ENCODE measurements at places on chromosomes 13 and 19.

GRCh38 chr13:20035130-20035529, 76.6 kb downstream of the ZMYM2 start:
- DNase-seq, result no peak

DNA sequence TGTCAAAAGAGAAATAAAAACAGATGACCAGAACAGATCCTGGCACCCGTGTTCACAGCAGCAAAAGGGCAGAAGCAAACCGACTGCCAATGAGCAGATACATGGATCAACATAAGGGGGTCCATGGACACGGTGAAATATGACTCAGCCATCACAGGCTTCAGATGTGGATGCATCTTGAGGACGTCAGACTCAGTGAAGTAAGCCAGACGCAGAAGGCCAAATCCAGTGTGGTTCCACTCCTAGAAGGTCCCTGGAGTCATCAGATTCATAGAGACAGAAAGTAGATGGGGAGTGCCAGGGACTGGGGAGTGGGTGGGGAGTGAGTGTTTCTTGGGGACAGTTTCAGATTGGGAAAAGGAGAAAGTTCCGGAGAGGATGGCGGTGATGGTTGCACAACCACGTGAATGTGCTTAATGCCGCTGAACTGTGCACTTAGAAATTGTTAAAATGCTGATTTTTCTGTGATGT, 28.8 kb upstream of the SEMA6B start:
- no peak for DNase-seq

DNA sequence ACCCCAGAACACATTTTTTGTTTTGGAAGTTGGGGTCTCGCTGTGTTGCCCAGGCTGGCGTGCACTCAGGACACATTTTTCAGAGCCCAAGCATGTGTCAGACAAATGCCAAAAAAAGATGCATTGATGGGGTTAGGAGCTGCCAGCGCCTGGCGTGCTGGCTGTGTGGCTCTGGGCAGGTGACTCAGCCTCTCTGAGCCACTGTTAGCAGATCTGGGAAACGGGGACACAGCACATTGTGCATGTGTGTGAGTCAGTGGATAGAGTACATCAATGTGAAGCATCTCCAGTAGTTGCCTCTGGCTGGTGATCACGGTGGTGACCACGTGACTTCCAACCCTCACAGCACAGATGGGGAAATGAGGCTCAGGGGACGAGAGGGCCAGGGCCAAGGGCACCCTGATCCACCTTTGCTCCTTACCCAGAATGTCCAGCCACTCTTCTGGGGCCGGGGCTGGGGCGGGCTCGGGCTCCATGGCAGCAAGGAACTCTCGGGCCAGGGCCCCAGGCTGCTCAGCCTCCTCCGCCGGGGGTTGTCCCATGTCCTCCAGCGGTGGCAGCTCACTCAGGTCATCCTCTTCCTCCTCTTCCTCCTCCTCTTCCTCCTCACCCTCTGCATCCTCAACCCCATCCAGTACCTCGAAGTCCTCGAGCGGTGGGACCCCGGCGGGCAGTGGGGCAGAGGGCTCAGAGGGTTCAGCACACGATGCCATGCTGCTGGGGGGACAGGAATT, 1.9 kb downstream of the FKBP8 start:
- DNase-seq, result no peak

GRCh38 chr19:50266041-50266440, 62.6 kb downstream of the MYH14 start:
- DNase-seq, result no peak

DNA sequence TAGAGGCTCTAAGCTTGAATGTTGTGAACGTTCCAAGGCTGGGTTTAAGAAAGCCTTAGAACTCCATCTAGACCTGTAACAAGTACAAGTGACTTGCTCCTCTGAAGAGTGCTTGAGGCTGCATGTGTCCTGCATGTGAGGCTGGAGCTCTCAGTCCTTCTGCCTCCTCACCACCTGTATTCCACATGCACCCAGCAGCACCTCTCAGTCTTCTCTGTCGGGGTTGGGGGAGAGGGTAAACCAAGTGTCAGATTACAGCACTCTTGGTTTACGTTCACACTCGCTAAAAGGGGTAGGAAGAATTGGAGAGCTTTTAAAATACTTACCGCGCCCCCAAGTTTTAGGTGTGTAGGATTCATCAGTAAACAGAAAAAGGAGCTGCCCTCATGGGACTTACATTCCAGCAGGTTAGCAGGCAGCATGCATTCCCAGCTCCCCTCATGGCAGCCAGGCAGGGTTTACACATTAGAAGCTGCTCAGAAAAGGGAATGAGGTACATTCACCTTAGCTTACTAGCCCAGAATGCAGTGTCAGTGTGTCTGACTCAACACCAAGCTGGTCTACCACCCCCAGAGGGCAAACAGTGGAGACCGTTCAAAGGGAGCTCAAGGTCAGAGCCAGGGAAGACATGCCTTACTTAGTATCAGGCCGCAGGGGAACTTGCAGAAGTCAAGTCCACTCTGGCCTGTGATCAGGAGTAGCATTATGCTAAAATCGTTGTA, 248.1 kb downstream of the PCCA start:
- no peak for DNase-seq

GRCh38 chr19:45508861-45509691, 1.8 kb downstream of the VASP start:
- no peak for DNase-seq

All from left renal cortex interstitium (tissue), 4 donors.